MCF 10A (cell line): ENCODE measurements at places on chromosomes 3 and 15.
A peak's percentile ranks its signal among the peaks of the same experiment; 100 is the strongest.

- DNase-seq = no peak
Observed at GRCh38 chr15:83919319-83919830, 265.5 kb downstream of the ADAMTSL3 start.

GRCh38 chr15:99100245-99101173 lies 4.4 kb upstream of the SYNM start:
- DNase-seq = peak; percentile 71

GRCh38 chr15:47737477-47737876 lies 20.2 kb downstream of the SEMA6D start:
- no peak for DNase-seq

DNA sequence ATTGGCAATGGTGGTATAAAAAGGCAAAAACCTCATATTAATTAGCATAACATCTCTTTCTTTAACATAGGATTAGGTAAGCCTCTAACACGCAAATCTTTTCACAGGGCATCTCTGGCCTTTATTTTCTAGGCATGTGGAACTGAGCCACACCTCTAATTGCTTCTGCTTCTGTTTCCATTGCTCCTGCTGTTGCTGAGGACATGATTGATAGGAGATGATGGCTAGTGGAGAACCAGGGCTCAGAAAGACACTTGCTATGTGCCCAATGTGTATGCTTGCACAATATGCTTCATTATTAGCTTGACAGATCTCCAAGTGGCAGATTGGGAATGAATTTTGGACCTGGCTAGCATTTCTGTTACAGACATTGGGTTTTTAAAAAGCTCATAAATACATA lies 114.5 kb downstream of the EPHA3 start:
- no peak for DNase-seq

GRCh38 chr15:44188795-44189194 lies 6.3 kb downstream of the FRMD5 start:
- no peak for DNase-seq

GRCh38 chr3:48465531-48466378 lies 19.2 kb downstream of the ATRIP start:
- peak; percentile 99 for DNase-seq

GRCh38 chr3:192444096-192444790 lies 283.1 kb downstream of the FGF12 start:
- DNase-seq = peak; percentile 68

DNA sequence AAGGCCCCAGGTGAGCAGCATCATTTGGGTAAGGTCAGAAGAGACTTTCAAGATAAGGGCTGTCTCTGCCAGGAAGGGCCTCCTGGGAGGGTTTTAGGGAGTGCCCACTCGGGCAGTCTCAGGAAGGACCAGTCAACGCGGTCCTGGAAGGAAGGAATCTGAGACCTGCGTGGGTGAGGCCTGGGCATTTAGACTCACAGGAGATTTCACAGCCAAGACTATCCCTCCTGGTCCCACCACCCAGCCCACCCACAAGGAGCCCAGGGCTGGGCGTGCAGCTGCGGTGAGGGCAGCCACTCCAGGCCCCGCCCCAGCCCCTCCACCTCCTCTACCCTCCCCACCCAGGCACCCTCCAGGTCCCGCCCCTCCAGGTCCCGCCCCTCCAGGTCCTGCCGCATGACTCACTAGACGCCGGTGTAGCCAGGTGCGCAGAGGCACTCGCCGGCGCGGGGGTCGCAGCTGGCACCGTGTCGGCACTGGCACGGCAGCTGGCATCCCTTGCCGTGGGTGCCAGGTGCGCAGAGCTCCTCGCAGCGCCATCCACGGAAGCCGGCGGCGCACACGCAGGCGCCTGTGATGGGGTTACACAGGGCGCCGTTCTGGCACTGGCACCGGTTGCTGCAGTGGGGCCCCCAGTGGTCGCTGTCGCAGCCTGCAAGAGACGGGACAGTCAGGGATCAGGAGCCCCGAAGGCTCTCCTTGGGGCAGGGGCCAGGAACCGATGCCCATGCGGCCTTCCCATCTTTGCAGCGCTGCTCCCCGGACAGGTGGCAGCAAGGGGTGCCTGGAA lies 112.7 kb downstream of the RAB11A start:
- peak; percentile 45 for DNase-seq

DNA sequence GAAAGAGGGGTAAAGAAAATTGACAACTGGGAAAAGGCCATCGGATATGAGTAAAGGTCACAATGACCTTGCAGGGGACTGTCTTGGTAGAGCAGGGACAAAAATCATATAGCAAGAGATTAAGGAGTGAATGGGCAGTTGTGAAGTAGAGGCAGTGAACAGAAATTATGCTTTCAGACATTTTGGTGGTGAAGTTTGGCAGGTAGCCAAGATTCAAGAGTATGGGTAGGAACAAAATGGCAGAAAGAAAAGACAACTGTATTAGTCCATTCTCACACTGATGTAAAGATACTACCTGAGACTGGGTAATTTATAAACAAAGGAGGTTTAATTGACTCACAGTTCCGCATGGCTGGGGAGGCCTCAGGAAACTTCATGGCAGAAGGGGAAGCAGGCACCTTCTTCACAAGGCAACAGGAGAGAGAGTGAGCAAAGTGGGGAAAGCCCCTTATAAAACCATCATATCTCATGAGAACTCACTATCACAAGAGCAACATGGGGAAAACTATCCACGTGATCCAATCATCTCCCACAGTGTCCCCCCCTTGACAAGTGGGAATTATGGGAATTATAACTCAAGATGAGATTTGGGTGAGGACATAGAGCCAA lies 84.0 kb downstream of the CGNL1 start:
- no peak for DNase-seq

GRCh38 chr15:83039206-83039605 lies 27.8 kb upstream of the C15orf40 start:
- DNase-seq = no peak

DNA sequence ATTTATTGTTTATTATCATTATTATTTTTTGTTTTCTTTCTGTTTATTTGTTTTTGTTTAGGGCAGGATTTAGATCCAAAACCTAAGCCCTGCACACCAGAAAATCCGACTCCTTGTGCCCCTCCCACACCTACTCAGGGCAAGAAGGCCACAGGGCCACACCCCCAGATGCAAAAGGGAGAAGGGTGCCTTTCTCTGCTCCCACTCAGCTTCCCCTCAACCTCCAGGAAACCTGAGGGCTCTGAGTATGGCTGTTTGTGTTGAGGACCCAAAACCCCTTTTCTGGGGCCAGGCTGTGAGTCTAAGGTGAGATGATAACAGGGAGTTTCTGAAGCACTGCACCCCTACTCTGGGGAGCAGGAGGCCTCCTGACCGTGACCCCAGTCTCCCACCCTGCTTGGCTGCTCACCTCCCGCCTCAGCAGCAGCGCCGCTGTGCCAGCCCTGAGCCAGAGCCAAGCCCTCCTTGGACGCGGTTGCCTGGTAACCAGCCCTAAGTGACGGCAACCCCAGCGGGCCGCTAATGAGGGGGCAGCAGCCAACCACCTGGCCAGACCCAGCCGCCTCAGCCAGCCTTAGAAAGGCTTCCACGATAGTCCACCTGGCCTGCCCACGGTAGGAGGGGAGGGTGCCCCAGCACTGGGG lies 6.4 kb upstream of the C15orf39 start:
- DNase-seq = no peak

GRCh38 chr3:13420831-13421765 lies 976 bp upstream of the NUP210 start:
- DNase-seq = no peak

DNA sequence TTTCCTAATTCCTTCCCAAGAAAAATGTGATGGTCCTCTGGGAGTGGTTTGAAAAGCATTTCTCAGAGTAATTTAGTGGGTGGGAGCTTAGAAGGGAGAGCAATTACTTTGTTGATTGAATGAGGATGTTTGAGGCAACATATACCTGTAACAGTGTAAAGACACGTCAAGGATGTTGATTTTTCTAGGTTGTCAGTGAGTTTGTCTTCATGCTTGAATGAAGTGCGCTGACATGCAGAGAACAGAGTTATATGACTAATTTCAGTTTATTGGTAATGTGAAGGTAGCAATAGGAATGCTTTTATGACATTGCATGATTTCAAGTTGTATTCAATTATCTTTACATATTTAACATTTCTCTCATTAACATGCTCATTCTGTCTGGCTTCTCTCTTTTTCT lies 286.9 kb downstream of the NFKBIZ start:
- no peak for DNase-seq

GRCh38 chr3:73094129-73094528 lies 32.7 kb downstream of the EBLN2 start:
- peak; percentile 65 for DNase-seq

GRCh38 chr3:22582266-22582665 lies 620.9 kb upstream of the UBE2E2 start:
- no peak for DNase-seq
